Epithelial cell of prostate (primary cell): ENCODE measurements at places on chromosomes 7 and 10.

GRCh38 chr10:43061760-43062159 lies 15.1 kb upstream of the RET start:
- no peak for DNase-seq

- no peak for DNase-seq
These were observed 88.0 kb downstream of the SNX10 start for GRCh38 chr7:26379711-26380110.

- DNase-seq: no peak
These were observed 22.7 kb downstream of the NYAP1 start for GRCh38 chr7:100506356-100506923.

DNA sequence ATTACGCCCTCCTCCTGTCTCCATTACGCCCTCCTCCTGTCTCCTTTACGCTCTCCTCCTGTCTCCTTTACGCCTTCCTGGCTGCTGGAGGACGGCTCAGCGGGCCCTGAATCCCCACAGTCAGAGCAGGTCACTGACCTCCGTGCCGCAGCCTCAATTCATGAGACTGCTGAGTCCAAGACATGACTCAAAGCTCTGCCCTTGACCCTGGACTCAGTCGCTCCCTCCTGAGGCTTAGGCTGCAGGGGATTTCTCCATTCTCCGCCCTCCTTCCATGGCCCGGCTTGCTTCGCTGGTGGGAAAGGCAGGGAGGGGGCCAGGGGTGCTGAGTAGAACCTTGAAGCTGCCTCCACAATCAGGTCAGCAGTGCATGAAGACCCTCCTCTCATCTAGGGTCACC lies 21.0 kb upstream of the FOXL3 start:
- no peak for DNase-seq

- DNase-seq: no peak
These were observed 72.5 kb downstream of the CTBP2 start for GRCh38 chr10:125087897-125088215.
